NCI-H2171 treated with DMSO at 0.1 percent for 48 hours (cell line): ENCODE measurements at places on chromosomes 2 and 18.
A peak's percentile ranks its signal among the peaks of the same experiment; 100 is the strongest.

DNA sequence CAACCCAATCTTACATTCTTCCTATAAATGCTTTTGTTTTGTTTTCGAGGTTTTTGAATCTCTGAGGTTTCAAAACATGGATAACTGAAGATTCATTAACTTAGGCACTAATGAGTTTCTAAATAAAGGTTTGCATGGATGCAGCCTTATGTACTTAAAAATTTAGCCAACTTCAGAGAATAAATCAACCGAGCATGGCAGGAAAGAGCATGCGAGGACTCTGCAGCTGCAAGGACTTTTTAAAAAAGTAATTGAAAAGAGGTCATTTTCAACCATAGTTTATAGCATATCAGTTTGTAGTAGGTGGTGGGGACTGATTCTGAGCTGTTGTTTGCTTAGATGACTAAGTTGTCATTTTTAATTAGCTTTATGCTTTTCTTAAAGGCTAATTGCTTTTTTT lies 567.0 kb upstream of the ZEB2 start:
- DNase-seq: no peak

GRCh38 chr2:45882707-45883602 lies 231.5 kb downstream of the PRKCE start:
- DNase-seq: no peak

DNA sequence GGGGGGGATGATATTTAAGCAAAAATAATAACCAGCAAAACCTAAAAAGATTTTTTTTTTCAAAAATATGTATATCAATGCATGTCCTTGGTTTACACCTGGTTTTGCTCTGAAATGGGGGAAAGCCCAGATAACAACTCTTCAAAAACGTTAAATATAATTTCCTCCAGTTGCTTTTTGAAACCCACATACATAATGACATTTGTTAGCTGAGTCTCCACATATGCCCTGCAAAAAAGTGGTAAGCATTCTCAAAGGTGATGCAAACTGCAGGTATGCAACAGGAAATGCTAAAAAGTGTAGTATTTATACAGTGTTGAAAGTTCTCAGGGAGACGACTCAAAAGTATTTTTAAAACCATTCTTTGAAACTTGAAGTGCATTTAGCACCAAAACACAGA lies 258.6 kb downstream of the ZEB2 start:
- no peak for DNase-seq

- DNase-seq: no peak
Measured at GRCh38 chr18:62716619-62717168, 1.4 kb downstream of the PHLPP1 start.

DNA sequence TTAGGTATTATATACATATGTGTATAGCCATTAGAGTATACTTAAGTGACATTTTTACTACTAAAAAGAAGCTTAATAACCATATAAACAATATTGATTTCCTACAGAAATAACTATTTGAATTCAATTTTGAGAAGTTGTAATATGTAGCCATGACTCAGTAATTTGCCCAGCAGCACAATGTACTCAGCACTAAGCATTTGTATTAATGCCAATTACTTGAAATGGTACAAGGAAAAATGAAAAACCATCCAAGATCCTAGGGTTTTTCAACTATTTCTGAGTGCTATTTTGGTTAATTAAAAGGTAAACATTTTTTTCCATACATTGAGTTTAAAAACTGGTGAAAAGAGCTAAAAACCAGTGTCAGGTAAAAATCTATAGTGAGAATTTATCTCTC lies 324.0 kb downstream of the KCNJ3 start:
- DNase-seq: no peak

GRCh38 chr2:135985826-135986393 lies 484 bp upstream of the DARS1 start:
- DNase-seq: no peak

- DNase-seq: no peak
Measured at GRCh38 chr18:59488899-59489298, 129.8 kb upstream of the LMAN1 start.

DNA sequence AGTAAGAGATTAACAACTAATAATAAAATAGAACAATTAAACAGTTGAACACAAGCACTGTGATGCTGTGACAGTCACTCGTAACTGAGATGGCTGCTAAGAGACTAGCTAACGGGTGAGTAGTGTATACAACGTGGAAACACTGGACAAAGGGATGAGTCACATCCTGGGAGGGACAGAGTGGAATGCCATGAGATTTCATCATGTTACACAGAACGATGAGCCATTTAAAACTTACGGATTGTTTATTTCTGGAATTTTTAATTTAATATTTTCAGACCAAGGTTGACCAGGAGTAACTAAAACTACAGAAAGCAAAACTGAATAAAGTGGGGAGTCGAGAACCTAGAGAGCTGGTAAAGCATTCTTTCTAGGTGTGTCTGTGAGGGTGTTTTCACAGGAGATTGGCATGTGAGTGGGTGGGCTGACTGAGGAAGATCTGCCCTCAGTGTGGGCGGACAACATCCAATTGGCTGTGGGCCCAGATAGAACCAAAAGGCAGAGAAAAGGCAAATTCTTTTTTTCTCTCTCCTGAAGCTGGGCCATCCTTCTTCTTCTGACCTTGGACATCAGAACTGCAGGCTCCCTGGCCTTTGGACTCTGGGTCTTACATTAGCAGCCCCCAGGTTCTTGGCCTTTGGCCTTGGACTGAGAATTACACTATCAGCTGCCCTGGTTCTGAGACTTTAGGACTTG lies 14.6 kb downstream of the TMSB10 start:
- no peak for DNase-seq

GRCh38 chr2:164954954-164955701 lies at the start of gene SLC38A11:
TSS of gene SLC38A11 (minus strand) at chr2:164955525. CDS start at chr2:164955247, 278 bp downstream.
- DNase-seq: no peak

GRCh38 chr2:150911766-150912280 lies 349.8 kb downstream of the RBM43 start:
- no peak for DNase-seq

GRCh38 chr2:219828127-219828526 lies 200.7 kb downstream of the SLC4A3 start:
- no peak for DNase-seq

DNA sequence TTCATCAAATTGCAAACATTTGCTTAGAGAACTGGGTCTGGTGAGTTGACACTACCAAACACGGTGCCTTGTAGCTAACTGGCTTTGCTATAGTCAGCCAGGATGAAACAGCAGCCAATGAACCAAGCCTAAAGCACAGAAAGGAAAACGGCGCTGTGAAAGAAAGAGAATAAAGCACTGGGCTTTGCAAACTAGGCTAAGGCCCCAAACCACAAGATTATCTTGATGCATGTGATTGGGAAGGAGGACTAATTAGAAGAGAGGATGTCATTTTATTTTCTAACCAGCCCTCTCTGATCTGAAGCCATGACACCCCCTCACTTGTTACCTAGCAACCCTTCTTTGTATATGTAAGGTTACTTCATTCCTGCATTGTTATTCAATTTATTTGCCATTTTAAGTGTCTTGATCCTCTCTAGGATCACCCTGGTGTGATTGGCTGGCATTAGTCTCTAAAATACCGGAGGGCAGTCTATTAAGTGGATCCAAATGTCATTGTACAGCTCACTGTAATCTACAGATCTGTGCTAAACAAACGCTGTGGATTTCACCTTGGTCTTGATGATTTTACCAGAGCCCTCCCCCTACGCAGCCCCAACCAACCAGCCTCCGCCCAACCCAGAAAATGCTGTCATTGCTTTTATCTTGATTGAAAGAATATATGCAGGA lies 395.4 kb upstream of the ACVR2A start:
- DNase-seq: no peak

GRCh38 chr2:143558665-143559064 lies 429.4 kb downstream of the ARHGAP15 start:
- DNase-seq: no peak

DNA sequence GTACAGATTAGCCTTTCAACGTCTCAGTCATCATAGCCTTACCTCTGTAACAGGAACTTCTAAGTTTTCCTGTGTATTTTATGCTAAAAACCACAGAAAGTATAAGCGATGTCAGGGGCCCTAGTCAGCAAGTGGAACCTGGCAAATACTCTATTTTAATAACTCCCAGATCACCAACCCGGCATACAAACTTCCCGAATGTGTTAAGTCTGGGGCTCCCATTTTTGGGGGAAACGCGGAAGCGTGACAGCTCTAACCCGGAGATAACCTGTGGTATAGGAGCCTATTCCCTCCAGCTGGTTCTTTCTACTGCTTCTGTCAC lies 574 bp downstream of the NIFK start:
- DNase-seq: no peak

GRCh38 chr2:156327835-156328695 lies 4.5 kb downstream of the NR4A2 start:
- DNase-seq: no peak

- DNase-seq: no peak
Measured at GRCh38 chr18:54813305-54813704, 15.0 kb upstream of the RAB27B start.

DNA sequence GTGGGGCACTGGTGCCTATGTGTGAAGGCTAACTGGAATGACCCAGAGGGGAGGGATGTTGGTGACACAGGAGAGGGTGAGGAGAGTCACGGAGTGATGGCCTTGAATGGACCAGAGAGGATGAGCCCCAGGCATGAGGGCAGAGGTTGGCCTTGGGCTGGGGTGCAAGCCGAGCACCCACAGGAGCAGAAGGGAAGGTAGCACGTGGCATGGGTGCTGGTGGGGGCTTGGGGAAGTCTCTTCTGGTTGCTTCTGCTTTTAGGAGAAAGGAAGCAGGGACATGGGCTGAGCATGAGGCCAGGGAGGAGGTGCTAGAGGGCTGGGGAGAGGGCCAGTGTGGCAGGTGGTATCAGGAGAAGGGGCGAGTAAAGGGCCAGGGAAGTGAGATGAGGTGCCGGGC lies 183.8 kb downstream of the DYSF start:
- no peak for DNase-seq

DNA sequence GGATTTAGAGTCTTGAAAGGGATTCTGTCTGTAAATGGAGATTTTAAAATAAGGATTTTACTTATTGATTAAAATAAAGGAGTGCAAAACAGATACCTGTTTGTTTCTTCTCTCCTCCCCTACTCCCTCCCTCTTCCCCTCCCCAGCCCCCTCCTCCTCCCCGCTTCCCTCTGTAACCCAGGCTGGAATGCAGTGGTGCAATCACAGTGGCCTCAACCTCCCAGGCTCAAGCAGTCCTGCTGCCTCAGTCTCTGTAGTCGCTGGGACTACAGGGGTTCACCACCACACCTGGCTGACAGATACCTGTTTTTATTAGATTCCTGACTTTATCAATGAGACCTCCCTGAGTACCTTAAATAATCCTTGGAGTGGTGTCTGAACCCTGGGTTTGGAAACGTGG lies 57.1 kb downstream of the OXER1 start:
- DNase-seq: no peak

- DNase-seq: no peak
Measured at GRCh38 chr2:3464401-3465005, 54.8 kb downstream of the ADI1 start.

DNA sequence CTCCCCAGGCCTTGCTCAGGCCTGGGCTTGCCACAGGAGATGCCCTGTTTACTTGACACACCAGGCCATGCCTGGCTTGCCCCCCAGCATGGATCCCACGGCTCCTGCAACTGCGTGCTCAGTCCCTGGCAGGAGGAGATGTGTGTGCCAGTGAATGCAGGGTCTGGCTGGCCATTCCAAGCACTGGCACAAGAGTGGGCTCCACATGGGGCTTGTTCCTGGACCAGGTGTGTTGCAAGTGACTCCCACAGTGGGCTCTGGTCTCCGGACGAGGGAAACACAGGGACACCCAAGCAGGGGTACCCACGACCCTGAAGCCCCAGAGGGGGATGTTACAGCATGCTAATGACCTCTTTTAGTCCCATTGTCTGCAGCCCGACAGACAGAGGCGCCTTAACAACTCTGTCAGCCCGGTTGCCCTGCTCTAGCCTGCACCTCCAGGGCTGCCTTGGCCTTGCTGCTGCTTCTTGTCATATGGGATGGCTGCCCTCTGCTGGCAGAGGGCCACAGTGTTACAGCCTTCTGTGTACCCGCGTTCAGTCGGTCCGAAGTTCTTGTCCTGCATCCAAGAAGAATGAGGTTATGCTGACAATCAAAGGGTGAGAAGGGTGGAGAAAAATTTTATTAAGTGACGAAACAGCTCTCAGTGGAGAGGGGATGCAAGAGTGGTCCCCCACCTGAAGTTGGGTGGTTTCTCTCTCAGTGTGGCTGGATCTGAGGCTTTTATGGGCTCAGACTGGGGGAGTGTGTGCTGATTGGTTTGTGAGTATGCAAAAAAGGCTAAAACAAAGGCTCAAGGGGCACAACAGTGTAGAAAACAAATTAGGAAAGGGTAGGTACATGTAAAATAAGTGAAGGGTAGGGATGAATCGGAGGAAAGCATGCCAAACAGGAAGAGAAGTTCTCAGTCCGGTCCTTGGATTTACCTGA lies 180.4 kb downstream of the MBD5 start:
- peak; percentile 10 for DNase-seq
